ENCODE measurements at places on chromosomes 1 and 21. TPM values are rescaled to one million over a fixed set of nuclear protein-coding genes. Genes with fewer than 3 reads are reported as not detected.

CHODL gene
- 97.0 TPM for polyA plus RNA-seq

HSD3B1 gene
- 0.09 TPM for polyA plus RNA-seq

LMOD1 gene
- polyA plus RNA-seq = 48.7 TPM

CFHR2 gene
- polyA plus RNA-seq = not detected

- no peak for DNase-seq
These were observed 170.8 kb downstream of the S1PR1 start for GRCh38 chr1:101407505-101408211.

DNA sequence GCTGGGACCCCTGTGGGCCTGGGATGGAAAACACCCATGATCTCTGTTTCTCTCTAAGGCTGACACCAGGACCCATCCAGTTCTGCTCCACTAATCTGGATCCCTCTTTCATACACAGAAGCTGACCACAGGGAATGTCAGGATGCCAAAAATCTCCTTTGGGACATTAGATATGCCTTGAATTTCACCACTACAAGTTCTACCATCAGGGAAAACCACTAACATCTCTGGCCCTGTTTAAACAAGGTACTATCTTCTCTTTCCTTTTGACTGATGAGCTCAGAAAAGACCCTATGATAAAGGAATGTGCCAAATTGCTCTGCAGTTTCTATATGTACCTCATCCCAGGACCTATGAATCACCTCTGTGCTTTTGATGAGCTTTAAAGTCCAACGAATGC, 10.2 kb upstream of the PLXNA2 start:
- no peak for DNase-seq

DNA sequence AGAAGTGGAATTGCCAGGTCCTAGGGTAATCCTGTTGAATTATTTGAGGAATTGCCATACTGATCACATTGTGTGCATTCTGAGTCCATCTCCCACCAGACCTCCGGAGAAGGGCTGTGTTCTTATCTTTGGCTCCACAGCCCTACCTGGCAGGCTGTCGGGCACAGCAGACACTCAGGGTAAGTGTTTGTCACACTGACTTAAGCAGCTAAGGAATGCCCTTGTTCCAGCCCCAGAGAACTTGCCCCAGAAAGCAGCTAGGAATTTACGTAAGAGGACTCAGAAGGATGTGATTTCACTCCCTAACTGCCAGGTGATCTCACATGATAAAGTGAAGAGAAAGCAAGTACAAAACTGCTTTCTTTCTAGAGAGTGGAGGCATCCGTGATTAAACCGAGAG, 21.0 kb downstream of the VASH2 start:
- DNase-seq = no peak

DNA sequence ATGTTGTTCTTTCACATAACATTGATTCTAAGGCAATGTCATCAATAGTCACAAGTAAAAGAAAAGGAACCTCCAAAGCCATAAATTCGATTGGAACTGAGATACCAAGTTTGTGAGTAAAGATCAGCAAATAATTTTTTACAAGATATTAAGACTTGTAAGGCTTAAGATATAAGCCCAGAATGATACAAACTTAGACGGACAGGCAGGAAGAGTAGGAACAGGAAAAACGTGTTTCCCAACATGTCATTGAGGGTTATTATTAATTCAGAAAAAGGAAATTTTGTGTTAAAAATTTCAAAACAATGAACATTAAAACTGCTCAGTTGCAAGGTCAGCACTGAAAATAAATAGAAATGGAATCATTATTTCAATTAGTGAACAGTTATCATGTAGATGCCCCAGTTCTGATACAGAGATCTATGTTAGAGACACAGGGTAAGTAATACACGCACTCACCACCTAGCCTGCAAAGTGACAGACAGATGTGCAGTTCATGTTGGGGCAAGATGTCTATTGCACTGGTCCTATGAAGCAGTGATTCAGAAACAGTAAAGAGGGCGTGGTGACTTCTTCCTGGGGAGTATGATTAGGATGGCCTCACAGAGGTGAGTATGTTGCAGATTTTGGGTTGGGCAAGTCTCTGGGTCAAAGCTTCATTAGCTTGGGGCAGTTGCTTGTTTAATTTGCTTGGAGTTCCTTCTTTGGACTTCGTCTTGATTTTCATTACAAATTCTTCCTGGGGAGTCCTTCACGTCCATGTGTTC, 284.4 kb downstream of the SETD4 start:
- DNase-seq = no peak

GRCh38 chr21:37365517-37366481, 774 bp upstream of the DYRK1A start:
- DNase-seq = no peak

Data from forelimb muscle (tissue), 1 donor.